ENCODE measurements at places on chromosomes 11 and 22. TPM values are rescaled to one million over a fixed set of nuclear protein-coding genes. Genes with fewer than 3 reads are reported as not detected.

Gene PRR5L
- total RNA-seq = 11.8 TPM

Gene OR52E8
- not detected for total RNA-seq

DNA sequence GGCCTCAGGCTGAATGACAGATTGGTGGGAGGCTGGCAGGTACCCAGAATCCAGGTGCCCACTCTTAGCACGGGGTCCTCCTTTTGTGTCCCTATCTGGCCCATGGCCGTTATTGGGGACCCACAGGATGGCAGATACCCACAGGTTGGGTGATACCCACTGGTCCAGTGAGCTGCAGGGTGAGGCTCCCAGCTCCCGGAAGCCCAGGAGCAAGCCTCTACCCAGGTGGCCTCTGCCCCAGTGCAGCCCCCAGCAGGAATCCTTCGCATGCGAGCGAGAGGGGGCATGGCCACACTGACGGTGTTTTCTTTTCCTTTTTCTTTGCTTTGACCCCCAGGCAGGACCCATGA lies 116.1 kb downstream of the PHF21B start:
- no peaks in the 10 kb centered on the region for H3K27me3 ChIP-seq
- no peak for DNase-seq
- H3K36me3 ChIP-seq = no peaks in the 10 kb centered on the region
- H3K27ac ChIP-seq = no peak overlapping the region

Gene FXYD6
- 17.5 TPM for total RNA-seq

DNA sequence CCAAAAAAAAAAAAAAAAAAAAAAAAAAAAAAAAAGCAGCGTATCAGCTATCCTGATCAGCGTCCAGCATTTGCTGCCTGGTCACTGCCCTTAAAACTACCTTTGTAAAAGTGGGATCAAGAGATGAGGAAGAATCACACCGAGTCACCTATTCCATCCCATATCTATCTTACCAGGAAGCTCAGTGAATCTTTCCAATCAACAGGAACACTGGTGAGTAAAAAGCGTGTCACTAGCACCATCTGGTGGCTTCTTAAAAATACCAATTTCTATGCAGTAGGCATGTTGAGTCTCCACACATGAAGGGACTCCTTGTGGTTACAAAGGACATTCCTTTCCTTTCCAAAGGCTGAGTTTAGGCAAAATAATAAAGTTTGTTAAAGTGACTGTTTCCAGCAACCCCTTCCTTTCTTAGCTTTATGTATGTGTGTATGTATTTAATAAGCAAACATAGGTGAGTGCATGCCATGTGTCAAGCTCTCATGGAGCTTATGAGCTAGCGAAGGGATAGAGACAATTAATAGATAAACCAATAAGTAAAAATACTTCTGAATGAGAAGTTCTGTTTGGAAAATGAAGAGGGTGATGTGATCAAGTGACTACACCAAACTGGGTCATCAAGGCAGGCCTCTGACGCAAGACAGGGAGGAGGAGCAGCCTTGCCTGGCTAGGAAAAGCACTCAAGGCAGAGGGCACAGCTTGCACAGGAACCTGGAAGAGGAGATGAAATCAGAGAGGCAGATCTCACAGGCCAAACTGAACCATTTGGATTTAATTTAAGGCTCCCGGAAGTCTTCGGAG lies 13.9 kb upstream of the TP53AIP1 start:
- H3K4me3 ChIP-seq = no peak overlapping the region
- H3K27ac ChIP-seq = no peak overlapping the region
- H3K4me1 ChIP-seq = no peaks in the 10 kb centered on the region
- no peaks in the 10 kb centered on the region for H3K27me3 ChIP-seq
- no peak for DNase-seq

Gene NXPE2
- not detected for total RNA-seq

GRCh38 chr11:10581481-10582019 lies 13.1 kb upstream of the LYVE1 start:
- peak overlapping the region; percentile 72 for H3K27ac ChIP-seq
- DNase-seq = no peak
- H3K27me3 ChIP-seq = no peaks in the 10 kb centered on the region
- H3K36me3 ChIP-seq = peaks cover 71% of the 10 kb centered on the region
- H3K4me3 ChIP-seq = no peak overlapping the region
- peaks cover 49% of the 10 kb centered on the region for H3K4me1 ChIP-seq

GRCh38 chr11:130979386-130979972 lies 63.2 kb upstream of the SNX19 start:
- H3K27ac ChIP-seq = no peak overlapping the region
- no peak for DNase-seq

All from thoracic aorta (tissue), 2 donors.